ENCODE measurements at places on chromosomes 6 and 20.

DNA sequence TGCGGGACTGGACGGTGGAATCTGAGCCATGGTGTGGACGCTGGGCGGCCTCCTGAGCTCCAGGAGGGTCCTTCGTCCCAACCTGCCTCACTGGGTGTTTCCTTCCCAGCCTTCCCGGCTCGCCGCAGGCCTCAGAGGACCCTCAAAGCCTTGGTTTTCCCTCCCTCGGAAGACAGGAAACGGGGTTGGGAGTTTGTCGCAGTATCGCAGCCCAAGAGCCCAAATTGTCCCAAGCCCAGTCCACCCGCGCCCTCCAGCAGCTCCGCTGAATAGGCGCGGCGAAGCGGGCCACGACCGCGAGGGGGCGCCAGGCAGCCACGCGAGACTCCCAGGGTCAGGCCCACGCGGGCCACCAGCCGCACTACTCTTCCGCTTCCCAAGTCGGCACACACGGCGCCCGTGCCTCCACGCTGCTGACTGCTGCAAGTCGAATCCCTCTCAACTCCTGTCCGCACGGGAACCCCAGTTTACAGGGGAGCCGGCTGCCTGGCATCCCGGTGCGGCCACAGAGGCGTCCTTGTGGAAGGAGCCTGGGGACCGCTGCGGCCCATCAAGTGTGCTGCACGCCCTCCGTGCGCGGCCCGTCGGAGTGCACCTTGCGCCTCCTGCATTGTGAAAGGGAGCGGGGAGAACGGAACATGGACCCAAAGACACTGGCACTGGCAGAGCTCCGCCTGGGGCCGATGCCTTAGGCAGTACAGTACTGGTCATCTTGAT is 40.4 kb upstream of the HMGA1 start:
- H3K4me1 ChIP-seq = peaks cover 10% of the 10 kb centered on the region
- no peaks in the 10 kb centered on the region for H3K27me3 ChIP-seq
- H3K27ac ChIP-seq = peak overlapping the region; percentile 31

- peaks cover 20% of the 10 kb centered on the region for H3K27me3 ChIP-seq
- H3K4me3 ChIP-seq = no peak overlapping the region
- no peaks in the 10 kb centered on the region for H3K4me1 ChIP-seq
Observed at GRCh38 chr6:14055541-14055940, 62.0 kb upstream of the CD83 start.

GRCh38 chr6:144104488-144104887 is 9.1 kb upstream of the SF3B5 start:
- H3K27me3 ChIP-seq = no peaks in the 10 kb centered on the region
- peaks cover 12% of the 10 kb centered on the region for H3K4me1 ChIP-seq
- H3K27ac ChIP-seq = no peak overlapping the region
- H3K36me3 ChIP-seq = no peaks in the 10 kb centered on the region
- DNase-seq = no peak

GRCh38 chr6:161029195-161029809 is 37.7 kb downstream of the MAP3K4 start:
- H3K36me3 ChIP-seq = peaks cover 16% of the 10 kb centered on the region
- H3K27ac ChIP-seq = no peak overlapping the region
- no peaks in the 10 kb centered on the region for H3K27me3 ChIP-seq
- DNase-seq = no peak
- H3K4me1 ChIP-seq = peaks cover 44% of the 10 kb centered on the region

DNA sequence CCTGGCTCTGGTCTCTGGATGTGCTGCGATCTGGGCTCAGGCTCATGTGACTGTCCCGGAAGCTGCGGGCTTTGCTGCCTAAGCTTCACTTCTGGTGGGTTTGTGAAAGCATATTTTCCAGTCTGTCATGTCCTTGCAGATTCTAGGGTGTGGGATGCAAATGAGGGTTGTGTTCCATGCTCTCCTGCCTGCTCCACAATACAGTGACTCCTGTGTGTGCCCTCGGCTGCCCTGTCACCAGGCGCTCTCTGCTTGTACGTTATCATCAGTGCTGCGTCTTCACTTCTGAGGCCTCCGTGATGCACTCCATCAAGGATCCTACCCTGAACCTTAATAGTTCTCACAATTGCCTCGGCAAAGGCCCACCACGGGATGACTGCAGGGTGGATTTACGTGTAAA is 84.2 kb downstream of the TTLL2 start:
- no peaks in the 10 kb centered on the region for H3K36me3 ChIP-seq
- H3K27me3 ChIP-seq = peaks cover 2% of the 10 kb centered on the region
- H3K4me3 ChIP-seq = no peak overlapping the region
- no peaks in the 10 kb centered on the region for H3K4me1 ChIP-seq
- no peak overlapping the region for H3K27ac ChIP-seq
- no peak for DNase-seq

DNA sequence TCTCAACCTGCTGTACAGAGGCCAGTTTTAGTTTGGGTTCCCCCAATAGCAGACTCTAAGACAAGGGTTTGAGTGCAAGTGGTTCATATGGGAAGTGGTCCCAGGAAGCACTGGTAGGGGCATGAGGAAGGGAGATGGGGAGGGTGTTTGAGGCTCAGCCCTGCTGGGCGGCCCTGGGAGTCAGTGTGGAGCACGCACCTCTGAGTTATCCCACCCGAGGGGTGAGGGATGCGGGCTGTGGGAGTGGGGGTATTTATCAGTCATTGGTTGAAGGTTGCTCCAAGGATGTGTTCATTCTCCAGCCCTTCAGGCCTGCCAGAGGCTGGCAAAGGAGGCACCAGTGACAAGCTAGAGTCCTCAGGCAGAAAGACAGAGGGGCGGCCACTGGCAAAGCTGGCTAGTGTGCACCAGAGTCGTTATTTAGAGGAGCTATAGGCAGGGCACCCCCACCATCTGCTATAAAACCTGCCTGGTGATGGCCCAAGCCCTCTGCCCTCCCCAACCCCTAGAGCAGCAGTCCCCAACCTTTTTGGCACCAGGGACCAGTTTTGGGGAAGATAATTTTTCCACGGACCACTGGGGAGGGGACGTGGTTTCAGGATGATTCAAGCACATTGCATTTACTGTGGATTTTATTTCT is 16.5 kb downstream of the PXMP4 start:
- H3K4me1 ChIP-seq = no peaks in the 10 kb centered on the region
- no peaks in the 10 kb centered on the region for H3K27me3 ChIP-seq
- no peak overlapping the region for H3K4me3 ChIP-seq
- no peak overlapping the region for H3K27ac ChIP-seq
- H3K36me3 ChIP-seq = no peaks in the 10 kb centered on the region

DNA sequence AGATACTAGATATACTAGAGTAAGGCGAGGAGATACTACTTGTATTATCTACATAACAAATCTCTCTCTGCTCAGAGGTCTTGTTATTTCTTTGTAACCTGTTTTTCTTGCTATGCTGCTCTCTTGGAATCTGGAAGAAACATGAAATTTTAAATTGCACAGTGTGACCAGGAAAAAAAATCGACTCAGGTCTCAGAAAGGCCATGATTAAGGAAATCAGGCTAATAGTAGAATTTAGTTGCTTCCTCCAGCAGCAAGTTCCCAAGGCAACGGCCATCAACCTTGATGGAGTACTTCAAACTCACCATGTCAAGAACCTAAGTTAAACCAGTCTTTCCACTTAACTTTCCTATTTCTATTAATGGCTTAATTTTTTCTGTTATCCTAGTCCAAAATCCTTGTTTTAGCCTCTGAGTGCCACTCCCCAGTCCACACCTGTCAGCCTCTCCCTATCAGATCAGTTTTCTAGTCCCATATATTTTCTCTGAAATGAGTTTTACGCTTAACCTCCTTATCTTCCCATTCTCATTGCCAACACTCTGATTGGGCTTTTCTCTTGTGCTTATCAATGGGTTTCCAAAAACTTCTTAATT is 87.7 kb upstream of the BEND3 start:
- no peak overlapping the region for H3K4me3 ChIP-seq
- no peak for DNase-seq
- H3K27ac ChIP-seq = no peak overlapping the region
- no peaks in the 10 kb centered on the region for H3K4me1 ChIP-seq
- H3K36me3 ChIP-seq = peaks cover 22% of the 10 kb centered on the region

GRCh38 chr6:106648651-106649308 is 19.4 kb downstream of the QRSL1 start:
- no peak overlapping the region for H3K27ac ChIP-seq
- no peak for DNase-seq
- peaks cover 53% of the 10 kb centered on the region for H3K36me3 ChIP-seq
- H3K27me3 ChIP-seq = no peaks in the 10 kb centered on the region
- peaks cover 3% of the 10 kb centered on the region for H3K4me1 ChIP-seq

GRCh38 chr20:41342474-41343464 is 2.1 kb downstream of the LPIN3 start:
- no peak overlapping the region for H3K4me3 ChIP-seq
- peaks cover 7% of the 10 kb centered on the region for H3K27me3 ChIP-seq

GRCh38 chr20:45998337-45998736 is 10.4 kb upstream of the MMP9 start:
- no peaks in the 10 kb centered on the region for H3K36me3 ChIP-seq
- H3K4me1 ChIP-seq = peaks cover 43% of the 10 kb centered on the region
- DNase-seq = no peak
- peaks cover 14% of the 10 kb centered on the region for H3K27me3 ChIP-seq
- H3K27ac ChIP-seq = no peak overlapping the region

GRCh38 chr6:134619789-134620188 is 301.9 kb upstream of the SGK1 start:
- H3K27me3 ChIP-seq = peaks cover 3% of the 10 kb centered on the region
- DNase-seq = no peak
- no peaks in the 10 kb centered on the region for H3K36me3 ChIP-seq
- no peak overlapping the region for H3K27ac ChIP-seq
- H3K4me3 ChIP-seq = no peak overlapping the region

- peaks cover 48% of the 10 kb centered on the region for H3K27me3 ChIP-seq
- peak; percentile 57 for DNase-seq
- peak within 1 kb of the TSS; percentile 71 for H3K4me3 ChIP-seq
- peaks cover 11% of the 10 kb centered on the region for H3K36me3 ChIP-seq
Observed at GRCh38 chr20:58228484-58229197, at the start of gene ANKRD60. Gene ANKRD60, minus strand, starts transcription at chr20:58228653. Its CDS starts 0 bp downstream, at chr20:58228653.

DNA sequence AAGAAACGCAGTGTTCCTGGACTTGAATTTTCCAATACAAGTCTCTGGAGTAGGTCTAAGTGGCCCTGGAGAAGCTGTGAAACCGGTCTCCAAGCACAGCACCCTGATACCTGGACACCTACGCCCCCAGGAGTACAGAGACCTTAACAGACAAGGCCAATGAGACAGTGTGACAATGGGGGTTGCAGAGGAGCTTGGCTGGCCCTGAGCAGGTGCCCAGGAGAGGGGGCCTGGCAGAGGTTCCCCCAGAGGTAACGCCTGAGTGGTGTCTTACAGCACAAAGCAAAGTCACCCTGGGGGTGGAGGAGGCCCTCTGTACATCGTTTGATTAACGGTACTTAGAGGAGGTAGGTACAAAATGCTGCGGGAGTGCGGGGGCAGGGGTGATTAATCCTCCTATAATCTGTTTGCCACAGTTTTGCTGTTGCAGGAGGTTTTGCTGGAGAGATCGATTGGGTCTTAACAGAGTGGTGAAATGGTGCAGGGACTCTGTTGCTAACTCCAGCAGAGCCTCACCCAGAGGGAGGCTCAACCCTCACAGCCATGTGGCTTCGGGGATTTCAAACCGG is 37.3 kb upstream of the APCDD1L start:
- H3K27ac ChIP-seq = no peak overlapping the region
- peaks cover 9% of the 10 kb centered on the region for H3K27me3 ChIP-seq
- no peaks in the 10 kb centered on the region for H3K36me3 ChIP-seq
- no peaks in the 10 kb centered on the region for H3K4me1 ChIP-seq
- no peak for DNase-seq

DNA sequence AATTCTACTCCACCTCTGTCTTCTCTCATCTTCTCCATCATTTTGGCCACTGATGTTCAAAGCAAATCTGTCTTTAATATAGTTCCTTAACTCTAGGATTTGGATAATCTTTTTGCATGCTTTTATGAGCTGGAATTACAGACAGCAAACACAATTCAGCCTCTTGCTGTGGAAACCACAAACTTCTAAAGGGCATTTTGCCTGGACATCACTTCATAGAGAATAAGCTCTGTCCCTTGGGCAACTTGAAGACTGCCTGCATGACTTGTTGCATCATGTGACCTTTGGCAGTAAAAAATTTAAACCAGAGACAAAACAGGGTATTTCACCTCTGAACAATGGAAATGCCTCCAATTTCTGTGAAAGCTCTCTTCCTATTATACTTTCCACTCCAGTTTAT is 74.1 kb upstream of the HDDC2 start:
- H3K4me1 ChIP-seq = no peaks in the 10 kb centered on the region
- no peaks in the 10 kb centered on the region for H3K36me3 ChIP-seq
- H3K4me3 ChIP-seq = no peak overlapping the region
- DNase-seq = no peak
- no peak overlapping the region for H3K27ac ChIP-seq

DNA sequence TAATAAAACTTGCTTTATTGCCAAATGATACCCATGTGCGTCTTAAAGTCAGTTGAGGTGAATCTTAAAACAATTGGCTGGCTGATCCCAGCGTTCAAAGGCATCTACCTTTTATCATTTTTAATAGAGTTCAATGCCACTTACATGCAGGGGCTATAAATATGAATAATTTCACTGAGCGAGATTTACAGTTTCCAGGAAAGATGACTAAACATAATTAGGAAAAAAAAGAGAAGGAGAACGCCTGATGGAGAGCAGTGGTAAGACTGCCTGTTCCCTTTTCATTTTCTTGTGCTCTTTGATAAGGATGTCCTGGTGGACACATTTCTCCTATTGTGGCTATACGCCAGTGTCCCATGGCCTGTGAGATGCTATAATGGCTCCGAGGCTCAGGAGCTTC is 139.9 kb upstream of the SLC22A23 start:
- peaks cover 14% of the 10 kb centered on the region for H3K27me3 ChIP-seq
- H3K4me3 ChIP-seq = no peak overlapping the region
- DNase-seq = no peak
- H3K36me3 ChIP-seq = no peaks in the 10 kb centered on the region

DNA sequence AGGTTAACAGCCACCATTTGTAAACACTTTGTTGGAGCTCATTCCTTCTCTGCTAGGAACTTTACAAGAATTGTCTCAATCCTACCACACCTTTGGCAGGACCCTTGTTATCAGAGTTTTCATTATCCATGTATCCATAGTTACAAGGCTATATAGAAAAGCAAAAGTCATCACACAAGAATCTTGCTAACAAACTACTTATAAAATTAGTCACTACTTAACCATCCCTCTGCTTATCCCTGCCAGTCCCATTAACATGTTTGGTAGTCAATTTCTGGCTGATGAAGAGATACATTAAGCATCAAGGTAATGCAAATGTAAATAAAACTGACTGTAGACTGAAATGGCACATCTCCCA is 10.4 kb downstream of the ZSWIM3 start:
- DNase-seq = no peak
- no peaks in the 10 kb centered on the region for H3K4me1 ChIP-seq
- H3K27me3 ChIP-seq = no peaks in the 10 kb centered on the region

GRCh38 chr6:21309807-21310221 is 283.7 kb upstream of the SOX4 start:
- DNase-seq = no peak
- H3K27ac ChIP-seq = no peak overlapping the region
- no peaks in the 10 kb centered on the region for H3K36me3 ChIP-seq
- H3K27me3 ChIP-seq = peaks cover 1% of the 10 kb centered on the region
- H3K4me3 ChIP-seq = no peak overlapping the region

DNA sequence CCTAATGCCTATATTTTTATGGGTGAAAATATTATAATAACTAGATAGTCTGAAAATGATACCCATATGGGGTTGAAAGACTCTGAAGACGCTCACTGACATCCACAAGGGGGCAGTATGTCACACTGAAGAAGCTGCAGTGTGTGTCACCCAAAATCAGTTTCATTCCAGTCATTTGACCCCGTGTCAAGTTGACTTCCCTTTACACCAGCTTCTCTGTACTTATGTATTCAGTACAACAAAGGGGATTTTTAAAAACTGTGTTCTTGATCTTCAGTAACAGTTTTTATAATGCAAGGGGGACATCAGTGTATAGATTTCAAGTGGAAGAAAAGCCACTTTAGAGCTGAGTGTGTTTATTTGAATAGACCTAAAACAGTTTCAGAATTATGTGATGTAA is 19.3 kb downstream of the FAXC start:
- H3K36me3 ChIP-seq = no peaks in the 10 kb centered on the region
- H3K27me3 ChIP-seq = peaks cover 2% of the 10 kb centered on the region
- H3K27ac ChIP-seq = no peak overlapping the region
- peaks cover 2% of the 10 kb centered on the region for H3K4me1 ChIP-seq
- peak; percentile 61 for DNase-seq
- H3K4me3 ChIP-seq = no peak overlapping the region
